ENCODE measurements at places on chromosomes 1 and 21. TPM values are rescaled to one million over a fixed set of nuclear protein-coding genes. Genes with fewer than 3 reads are reported as not detected.

The COL6A1 gene
- 12.6 TPM for total RNA-seq

The EPHB2 gene
- total RNA-seq: 80.2 TPM

The LAMTOR5 gene
- 34.4 TPM for total RNA-seq

The S100A3 gene
- not detected for total RNA-seq

- DNase-seq: peak; percentile 13
These were observed 31.0 kb upstream of the BEND5 start for GRCh38 chr1:48807554-48808260.

- DNase-seq: no peak
These were observed 222.0 kb upstream of the RAB4A start for GRCh38 chr1:229048896-229049295.

DNA sequence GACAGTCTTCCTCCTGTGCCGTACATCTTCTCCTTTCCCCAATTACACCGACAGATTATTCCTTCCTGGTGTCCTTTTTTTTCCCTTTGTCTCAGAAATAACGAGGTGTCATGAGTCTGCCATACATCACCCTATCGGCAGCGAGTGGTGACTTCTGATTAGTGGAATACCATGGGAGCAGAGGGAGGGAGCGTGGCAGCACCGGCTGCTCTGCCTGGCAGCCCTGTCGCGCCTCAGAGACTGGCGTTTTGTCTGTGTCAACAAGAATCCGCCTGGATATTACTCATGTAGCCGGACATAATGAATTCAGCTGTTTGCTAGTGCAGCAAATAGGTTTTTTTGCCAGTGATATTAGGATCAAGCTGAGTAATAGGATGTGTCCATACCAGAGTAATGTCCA lies 51.8 kb downstream of the UTP25 start:
- no peak for DNase-seq

DNA sequence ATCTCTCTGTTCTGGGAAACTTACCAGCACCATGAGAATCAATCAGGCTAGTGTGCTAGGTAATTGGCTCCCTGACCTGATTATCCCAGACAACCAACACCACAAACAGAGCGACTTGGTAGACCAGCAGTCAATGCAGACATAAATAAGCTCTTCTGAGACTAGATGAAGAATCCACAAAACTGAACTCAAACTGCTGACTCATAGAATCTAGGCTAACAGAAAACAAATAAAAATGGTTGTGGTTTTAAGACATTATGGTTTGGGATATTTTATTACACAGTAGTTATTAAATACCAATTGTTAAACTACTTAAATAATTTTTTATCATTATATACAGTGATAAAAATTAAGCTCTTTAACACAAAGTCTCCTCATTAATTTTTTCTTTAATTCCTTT lies 535.7 kb downstream of the COL11A1 start:
- no peak for DNase-seq

GRCh38 chr1:8883491-8883890 lies 5.0 kb upstream of the ENO1 start:
- DNase-seq: no peak

DNA sequence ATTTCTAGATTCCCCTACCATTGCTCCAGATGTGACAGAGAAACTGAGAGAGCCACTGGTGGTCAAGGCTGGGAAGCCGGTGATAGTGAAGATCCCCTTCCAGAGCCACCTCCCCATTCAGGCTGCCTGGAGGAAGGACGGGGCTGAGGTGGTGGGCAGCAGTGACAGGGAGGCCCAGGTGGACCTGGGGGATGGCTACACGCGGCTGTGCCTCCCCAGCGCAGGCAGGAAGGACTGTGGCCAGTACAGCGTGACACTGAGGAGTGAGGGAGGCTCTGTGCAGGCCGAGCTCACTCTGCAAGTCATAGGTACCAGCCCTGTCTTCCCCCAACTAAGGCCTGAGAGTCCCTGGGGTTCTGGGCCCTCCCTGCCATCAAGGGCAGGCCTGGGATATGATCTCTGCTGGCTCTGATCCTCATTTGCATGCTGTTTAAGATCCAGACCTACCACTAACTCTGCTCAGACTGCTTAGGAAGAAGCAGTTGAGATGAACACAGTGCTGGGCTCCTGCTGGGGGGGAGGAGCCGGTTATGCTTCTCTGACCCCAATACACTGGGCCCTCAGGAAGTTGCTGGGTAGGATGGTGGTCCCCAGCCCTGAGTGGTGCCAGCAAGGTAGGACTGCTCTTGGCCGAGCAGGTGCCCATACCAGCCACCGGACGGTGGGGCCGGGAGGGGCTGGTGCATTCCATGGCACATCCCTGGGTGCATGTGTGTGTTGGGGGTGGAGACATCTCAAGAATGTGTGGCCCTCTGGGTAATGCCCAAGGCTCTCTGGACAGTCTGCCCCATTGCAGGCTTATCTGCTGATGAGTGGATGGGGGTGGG lies 25.1 kb downstream of the IGFN1 start:
- DNase-seq: no peak

- no peak for DNase-seq
These were observed 5.1 kb downstream of the HOOK1 start for GRCh38 chr1:59819566-59820438.

- no peak for DNase-seq
These were observed 12.2 kb downstream of the PSRC1 start for GRCh38 chr1:109270623-109271317.

- no peak for DNase-seq
These were observed 768 bp upstream of the RIIAD1 start for GRCh38 chr1:151720554-151720953.

DNA sequence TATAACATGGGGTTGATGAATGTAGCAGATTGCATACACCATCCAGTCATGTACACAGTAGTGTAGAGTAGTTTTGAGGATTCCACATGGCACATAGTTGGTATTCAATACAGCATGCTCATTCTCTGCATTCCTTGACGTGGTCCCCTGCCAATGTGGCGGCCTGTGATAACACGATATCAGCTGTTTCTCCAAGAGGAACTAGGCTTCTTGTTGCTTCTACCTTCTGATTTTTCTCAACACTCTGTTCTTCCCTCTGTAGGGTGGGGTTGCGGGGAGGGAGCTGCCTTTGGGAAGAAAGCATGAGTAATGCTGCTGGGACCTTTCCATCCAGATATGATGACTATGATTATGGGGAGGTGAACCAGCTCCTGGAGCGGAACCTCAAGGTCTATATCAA lies 19.4 kb downstream of the SESN2 start:
- DNase-seq: no peak

- DNase-seq: no peak
These were observed 6.9 kb upstream of the SLC35D1 start for GRCh38 chr1:67060811-67061218.

DNA sequence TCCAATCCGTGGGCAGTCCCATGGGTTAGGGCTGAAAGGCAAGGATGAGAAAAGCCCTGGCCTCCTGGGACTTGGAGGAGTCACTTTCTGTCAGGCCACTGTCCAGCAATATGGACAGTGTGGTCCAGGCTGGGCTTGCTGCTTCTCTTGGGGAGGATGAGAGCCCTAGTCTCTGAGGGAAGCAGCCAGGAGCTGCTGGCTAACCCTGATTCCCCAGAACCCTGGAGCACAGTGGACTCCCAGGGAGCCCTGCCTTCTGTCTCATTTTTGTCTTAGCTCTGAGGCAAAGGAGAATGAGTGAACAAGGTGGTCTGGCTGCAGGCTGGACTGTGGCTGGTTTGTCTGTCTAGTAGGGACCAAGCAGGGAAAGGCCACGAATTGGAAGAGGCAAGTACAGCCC lies 23.8 kb upstream of the EDN2 start:
- DNase-seq: no peak

DNA sequence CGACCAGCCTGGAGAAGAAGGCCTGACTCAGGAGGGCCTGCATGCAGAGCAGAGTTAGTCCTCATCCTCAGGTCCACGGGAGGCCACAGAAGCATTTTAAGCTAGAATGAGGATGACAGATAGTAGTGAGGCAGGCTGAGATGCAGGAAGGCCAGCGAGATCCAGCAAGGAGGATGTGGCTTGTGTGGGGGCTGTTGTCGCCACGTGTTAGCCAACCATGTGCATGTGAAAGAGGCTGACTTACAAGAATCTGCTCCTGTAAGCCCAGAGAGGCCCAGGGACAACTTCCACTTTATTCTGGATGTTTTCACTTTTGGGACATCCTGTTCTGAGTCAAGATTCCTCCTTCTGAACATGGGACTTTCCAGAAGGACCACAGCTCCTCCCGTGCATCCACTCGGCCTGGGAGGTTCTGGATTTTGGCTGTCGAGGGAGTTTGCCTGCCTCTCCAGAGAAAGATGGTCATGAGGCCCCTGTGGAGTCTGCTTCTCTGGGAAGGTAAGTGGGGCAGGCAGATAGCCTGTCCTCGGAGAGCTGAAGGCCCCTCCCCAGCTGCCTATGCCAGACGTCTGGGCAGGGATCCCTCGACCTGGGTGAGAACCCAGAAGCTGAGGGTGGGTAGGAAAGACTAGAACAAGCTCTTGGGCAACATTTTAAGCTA lies at the start of gene SLAMF8:
Gene SLAMF8, plus strand, starts transcription at position 433 of the 661 bp plus-strand sequence. Its CDS starts 26 bp downstream, at position 459.
- DNase-seq: no peak

- DNase-seq: no peak
These were observed 313.0 kb downstream of the RWDD3 start for GRCh38 chr1:95547005-95547404.

- no peak for DNase-seq
These were observed 98.2 kb upstream of the ERG start for GRCh38 chr21:38596264-38597042.

DNA sequence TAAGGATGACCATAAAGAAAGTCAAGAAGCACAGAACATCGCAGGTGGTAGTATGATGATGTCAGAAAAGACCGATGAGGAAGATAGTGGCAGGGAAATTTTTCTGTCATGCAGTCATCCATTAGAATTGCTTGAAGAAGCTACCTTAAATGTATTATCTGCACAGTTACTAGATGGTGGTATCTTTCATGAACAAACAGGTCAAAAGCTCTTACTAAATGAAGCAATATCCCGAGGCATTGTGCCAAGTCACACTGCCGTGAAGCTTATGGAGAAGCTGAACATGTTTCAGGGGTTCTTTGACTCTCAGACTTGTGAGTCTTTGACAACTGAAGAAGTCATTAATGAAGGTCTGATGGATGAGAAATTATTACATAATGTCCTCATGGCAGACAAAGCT lies 128.8 kb downstream of the MACF1 start:
- no peak for DNase-seq

Data from neural progenitor cell (in vitro differentiated cells).